CD8-positive, alpha-beta T cell (primary cell): ENCODE measurements at places on chromosomes 2 and 18.
A peak's percentile ranks its signal among the peaks of the same experiment; 100 is the strongest.

DNA sequence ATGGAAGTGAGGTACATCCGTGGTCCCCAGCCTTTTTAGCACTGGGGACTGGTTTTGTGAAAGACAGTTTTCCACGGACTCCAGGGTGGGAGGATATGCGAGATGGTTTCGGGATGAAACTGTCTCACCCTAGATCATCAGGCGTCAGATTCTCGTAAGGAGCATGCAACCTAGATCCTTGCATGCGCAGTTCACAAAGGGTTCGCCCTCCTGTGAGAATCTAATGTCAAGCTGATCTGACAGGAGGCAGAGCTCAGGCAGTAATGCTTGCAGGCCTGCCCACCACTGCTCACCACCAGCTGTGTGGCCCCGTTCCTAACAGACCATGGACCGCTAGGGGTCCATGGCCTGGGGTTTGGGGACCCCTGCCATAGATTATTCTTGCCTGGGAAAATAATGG is 11.6 kb downstream of the B3GNT2 start:
- DNase-seq: no peak

- no peak for DNase-seq
Measured at GRCh38 chr18:245282-245847, 22.5 kb downstream of the THOC1 start.

DNA sequence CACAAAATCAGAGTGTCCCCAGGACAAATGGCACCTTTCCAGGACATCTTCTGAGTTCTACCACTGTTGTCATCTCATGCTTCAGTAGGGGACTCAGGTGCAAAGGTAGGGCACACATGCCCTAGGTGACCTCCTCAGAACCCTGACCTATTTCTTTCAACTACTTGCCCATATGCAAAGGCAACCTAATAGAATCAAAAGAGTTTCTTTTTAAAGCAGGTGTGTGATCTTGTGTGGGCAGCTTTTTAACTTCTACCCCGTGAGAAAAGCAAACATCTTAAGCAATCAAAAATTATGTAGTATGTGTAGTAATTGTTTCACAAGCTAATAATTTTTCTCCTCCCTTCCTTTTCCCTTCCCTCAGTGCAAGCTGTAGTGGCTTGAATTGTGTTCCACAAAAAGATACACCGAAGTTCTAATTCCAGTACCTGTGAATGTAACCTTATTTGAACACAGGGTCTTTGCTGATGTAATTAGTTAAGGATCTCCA is 333.1 kb downstream of the RND3 start:
- no peak for DNase-seq

GRCh38 chr2:47520302-47520630 is 117.3 kb downstream of the MSH2 start:
- no peak for DNase-seq

GRCh38 chr2:24984912-24985311 is 13.2 kb upstream of the DNAJC27 start:
- no peak for DNase-seq

GRCh38 chr2:38750011-38750890 is 910 bp downstream of the SRSF7 start:
- DNase-seq: peak; percentile 17

DNA sequence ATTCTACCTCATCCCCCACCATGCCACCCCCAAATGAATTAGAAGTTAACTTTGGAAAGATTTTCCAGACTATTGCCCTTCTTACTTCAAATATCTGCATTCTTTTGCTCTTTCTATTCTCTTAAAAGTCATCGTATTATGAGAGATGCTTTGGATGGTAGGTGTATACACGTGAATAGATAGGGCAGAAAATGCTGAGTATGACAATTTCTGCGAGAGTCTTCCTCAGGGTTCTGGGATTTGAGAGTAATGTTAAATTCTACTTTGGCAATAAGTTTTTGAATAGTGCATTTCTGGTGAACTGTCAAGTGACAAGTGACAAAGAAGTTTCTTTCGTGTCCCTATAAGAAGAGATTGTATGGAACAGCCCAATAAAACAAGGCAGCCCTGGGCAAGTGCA is 137.6 kb upstream of the DSEL start:
- DNase-seq: no peak

- no peak for DNase-seq
Measured at GRCh38 chr18:30889519-30890301, 152.8 kb downstream of the DSC3 start.

DNA sequence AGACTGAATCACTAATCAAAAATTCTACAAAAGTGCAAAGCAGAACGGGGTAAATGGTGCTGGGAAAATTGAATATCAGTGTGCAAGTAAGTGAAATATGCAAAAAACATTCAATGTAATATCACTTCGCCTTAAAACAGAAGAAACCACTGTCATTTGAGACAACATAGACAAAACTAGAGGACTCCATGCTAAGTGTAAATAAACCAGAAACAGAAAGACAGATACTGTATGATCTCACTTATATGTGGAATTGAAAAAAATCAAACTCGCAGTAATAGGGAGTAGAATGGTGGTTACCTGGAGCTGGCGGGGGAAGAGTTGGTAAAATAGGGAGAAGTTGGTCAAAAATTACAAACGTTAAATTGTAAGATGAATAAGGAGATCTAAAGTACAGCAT is 1420.0 kb upstream of the CDH2 start:
- DNase-seq: no peak

GRCh38 chr2:47227532-47228279 is 72.6 kb upstream of the STPG4 start:
- DNase-seq: no peak

DNA sequence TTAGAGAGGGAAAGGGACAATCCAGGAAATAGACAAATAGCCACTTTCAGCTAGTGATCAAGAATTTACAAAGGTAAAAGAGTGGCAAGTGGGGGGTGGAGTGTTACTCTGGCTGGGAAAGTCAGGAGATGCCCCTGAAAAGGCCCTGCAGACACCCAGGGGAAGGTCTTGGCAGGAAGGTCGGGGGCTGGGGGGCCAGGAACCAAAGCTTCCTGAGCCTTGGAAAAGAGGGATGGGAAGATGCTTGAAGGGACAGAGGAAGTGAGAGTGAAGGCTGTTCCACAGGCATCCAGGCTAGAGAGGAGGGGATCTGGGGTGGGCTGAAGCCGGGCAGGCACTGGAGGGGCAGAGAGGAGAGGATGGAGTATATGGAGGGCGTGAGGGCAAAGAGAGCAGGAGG is 3.9 kb upstream of the TMEM37 start:
- no peak for DNase-seq

DNA sequence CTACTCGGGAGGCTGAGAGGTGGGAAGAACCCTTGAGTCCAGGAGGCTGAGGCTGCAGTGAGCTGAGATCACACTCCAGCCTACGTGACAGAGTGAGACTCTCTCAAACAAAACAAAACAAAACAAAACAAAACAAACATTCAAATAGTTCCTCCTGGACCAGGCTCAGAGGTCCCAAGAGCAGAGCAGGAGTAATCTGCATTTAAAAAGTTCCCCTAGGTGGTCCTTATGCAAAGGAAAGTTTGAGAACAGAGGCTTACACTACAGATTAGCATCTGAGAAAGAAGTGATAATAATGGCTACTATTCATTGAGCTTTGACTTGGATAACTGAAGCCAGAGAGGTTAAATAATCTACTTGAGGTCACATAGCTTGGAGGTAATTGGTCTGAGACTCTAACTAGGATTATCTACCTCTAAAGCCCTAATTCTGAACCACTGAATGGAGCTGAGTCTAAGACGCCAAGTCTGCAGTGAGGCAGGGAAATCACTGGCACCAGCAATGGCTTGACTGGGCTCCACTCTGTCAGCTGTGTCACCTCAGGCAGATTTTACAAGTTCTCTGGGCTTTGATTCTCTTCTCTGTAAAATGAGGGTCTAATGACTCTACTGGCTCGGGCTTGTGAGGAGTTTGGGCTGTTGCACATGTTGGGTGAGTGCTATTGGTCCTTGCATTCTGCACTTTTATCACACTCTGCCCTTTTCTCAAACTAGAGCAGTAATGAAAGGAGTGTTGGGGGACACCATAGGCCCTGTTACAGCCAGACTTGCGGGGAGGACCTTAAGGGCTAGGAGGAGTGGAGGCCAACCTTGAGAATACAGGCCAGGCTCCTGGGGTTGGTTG is 29.2 kb upstream of the DLX2 start:
- no peak for DNase-seq

GRCh38 chr2:25373269-25373981 is 31.7 kb upstream of the DNMT3A start:
- DNase-seq: no peak

- no peak for DNase-seq
Measured at GRCh38 chr2:203918839-203919238, 17.7 kb upstream of the ICOS start.

DNA sequence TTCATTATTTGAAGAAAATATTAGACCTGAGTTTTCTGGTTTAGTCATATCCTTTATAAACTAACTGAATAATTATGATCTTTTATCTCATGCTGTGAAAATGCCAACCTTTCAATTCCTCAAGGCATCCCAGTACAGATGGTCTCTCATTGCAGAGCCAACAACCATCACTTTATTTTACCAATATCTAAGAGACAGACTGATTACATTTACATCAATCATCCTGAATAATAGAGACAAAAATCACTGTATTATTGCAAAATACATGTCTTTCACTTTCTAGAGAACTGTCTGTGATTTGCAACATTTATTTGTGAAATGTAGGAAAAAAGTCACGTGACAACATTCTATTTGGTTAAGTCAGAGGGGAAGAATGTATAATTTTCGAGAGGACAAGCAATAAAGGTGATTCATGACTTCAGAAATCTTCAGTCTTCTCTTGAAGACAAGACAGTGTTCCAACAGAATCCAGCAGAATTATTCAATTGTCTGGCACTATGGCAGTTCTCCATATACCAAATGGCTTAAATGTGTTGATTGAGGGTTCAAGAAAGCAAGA is 503.6 kb upstream of the SYT4 start:
- no peak for DNase-seq

- DNase-seq: no peak
Measured at GRCh38 chr18:79799619-79800370, 2.1 kb downstream of the KCNG2 start.

GRCh38 chr2:119082821-119083400 is 75.6 kb downstream of the C1QL2 start:
- no peak for DNase-seq

DNA sequence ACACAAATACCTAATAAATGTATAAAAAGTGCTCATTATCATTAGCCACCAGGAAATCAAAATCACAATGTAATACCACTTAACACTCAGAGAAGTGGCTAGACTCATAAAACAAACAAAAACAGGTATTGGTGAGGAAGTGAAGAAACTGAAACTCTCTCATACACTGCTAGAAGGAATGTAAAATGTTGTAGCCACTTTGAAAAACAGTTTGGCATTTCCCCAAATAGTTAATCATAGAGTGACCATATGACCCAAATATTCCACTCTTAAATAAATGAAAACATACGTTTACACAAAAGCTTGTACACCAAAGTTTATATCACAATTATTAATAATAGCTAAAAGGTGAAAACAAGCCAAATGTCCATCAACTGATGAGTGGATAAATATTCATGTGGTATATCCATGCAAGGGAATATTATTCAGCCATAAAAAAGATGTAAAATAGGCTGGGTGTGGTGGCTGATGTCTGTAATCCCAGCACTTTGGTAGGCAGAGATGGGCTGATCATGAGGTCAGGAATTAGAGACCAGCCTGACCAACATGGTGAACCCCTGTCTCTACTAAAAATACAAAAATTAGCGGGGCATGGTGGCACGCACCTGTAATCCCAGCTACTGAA is 86.2 kb upstream of the COL5A2 start:
- no peak for DNase-seq

DNA sequence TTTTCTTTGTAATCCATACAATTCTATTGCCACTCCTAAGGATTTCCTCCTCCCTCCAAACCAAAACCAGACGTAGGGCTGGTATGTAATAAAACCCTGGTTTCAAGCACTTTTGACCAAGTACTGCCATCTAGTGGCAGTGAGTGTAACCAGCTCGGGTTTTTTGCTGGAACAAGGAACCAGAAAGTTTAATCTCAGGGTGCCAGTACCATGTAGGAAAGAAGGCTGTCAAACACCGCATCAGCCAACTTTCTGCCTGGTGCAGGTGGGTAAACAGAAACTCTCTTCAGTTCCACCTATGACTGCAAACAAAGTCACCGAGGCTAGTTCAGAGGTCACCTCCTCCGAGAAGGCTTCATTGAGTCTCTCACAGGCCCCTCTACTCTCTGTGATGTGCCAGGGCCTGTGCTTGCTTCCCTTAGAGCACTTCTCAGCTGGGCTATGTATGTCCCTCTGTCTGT is 10.2 kb upstream of the THNSL2 start:
- peak; percentile 61 for DNase-seq

DNA sequence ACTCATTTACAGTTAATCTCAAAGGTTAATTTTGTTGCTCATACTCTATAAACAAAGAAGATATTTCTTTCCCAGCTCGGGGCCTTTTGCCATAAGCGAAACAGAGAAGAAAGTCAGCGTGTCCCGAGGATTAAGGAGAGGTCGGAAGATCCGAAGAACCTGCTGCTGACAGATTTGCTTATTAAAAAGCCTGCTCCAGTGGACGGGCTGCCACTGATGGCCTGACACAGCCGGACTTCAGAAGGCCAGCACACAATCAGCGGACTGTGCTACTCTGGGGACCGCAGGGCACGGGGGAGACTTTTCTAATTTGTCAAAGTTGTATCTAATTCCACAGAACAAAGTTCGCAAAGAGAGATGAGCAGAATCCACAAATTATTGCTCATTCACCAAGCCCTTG is 315.4 kb downstream of the ETAA1 start:
- DNase-seq: no peak

DNA sequence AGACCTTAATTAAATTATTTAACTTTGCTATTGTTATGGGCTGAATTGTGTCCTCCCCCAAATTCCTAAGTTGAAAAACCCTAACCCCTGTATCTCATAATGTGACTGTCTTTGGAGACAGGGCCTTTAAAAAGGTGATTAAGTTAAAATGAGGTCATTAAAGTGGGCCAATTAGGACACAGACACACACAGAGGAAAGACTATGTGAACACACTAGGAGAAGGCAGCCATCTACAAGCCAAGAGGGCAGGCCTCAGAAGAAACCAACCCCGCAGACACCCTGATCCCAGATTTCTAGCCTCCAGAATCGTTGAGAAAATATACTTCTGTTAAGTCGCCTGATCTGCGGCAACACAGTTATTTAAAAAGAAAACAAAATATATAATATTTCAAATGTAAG is 6.4 kb downstream of the STK17B start:
- DNase-seq: no peak

- DNase-seq: no peak
Measured at GRCh38 chr2:61910603-61911002, 5.1 kb downstream of the COMMD1 start.

DNA sequence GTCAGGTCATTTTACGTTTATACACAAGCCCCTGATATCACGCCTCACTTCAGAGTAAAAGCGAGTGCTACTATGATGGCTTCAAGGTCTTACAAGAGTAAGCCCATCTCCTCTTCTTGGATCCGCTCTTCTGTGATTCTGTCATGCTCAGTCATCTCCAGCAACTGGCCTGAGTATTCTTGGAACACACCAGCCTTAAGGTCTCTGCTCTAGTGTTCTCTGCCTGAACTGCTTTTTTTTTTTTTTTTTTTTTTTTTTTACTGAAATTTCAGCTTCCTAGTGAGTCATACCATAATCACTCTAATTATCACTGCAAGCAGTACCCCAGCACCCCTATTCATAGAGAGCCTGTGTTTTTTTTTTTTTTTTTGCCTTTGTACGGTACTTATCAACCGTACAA is 1228.9 kb downstream of the CNTNAP5 start:
- no peak for DNase-seq
